Frontal cortex (tissue), 4 donors: ENCODE measurements at places on chromosomes 7 and 10.

DNA sequence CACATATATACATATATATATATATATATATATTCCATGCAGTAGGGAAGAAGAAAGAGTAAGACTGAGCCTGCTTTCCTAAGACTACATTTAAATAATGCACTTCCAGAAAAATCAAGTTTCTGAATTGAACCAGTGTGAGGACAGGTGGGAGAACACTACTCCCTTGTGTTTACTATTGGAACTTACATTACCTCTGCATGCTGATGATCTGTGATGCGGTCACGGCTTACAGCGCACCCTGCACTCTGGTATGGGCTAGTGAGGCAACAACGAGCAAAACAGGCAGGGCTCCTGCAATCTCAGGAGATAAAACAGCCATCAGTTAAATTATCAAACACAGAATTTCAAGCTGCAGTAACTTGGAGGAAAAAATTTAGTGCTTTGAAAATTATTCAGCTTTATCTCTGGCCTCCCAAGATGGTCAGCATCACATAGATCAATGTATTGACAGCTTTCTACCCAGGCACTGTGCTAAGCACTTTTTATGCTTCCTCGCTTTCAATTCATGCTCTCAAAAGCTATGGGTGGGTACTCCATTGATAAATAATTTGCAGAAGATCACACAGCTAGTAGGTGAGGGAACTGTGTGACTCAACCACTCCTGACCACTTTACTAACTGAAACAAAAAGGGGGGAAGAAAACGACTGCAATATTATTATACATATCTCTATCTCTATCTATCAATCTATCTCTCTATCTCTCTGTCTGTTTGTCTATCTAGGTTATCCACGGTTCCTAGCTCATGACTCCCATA lies 20.5 kb upstream of the SLC16A12 start:
- DNase-seq: no peak

GRCh38 chr10:79053481-79054202 lies 15.1 kb upstream of the ZMIZ1 start:
- DNase-seq: no peak

- DNase-seq: no peak
These were observed 41.1 kb upstream of the CNPY1 start for GRCh38 chr7:155587486-155587885.

- no peak for DNase-seq
These were observed 12.8 kb upstream of the RPEL1 start for GRCh38 chr10:103232772-103233488.

- no peak for DNase-seq
These were observed 99.8 kb downstream of the GSAP start for GRCh38 chr7:77316219-77316978.

DNA sequence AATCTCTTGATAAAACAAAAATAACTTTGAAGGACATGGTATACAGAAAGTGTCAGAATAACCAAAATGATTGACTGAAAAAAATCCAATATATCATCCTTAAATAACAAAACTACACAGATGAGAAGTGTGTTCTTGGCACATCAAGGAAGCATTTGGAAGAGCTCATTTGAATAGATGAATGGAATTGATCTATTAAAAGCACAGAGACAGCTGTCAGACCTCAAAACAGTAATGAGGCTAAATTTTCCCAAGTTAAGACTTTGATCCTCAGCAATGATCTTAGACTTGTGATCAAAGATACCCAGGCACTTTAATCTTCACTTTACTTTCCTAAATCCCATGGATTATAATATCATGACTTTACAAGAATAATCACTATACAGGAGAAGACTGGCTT lies 395.4 kb upstream of the NFE2L3 start:
- no peak for DNase-seq

DNA sequence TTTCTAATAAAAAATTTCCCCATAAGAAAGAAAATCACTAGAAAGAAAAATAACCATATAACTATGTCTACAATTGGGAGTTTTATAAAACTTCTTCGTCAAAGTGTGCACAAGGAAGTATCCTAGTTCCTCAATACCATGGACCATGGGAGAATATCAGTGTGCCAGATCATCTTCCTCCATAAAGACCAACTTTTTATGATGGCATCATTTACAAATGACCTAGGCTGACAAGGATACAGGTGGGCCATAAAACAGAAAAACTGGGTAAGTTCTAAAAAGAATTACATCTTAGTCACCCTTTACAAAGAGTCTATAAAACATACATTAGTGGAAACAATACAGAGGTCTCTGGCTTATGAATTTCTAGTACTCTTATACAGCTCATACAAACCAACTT lies 303.2 kb downstream of the DOCK4 start:
- no peak for DNase-seq

GRCh38 chr7:117839507-117839906 lies 33.7 kb downstream of the CTTNBP2 start:
- no peak for DNase-seq

GRCh38 chr10:29377333-29377961 lies 88.6 kb downstream of the LYZL1 start:
- DNase-seq: peak; percentile 46

DNA sequence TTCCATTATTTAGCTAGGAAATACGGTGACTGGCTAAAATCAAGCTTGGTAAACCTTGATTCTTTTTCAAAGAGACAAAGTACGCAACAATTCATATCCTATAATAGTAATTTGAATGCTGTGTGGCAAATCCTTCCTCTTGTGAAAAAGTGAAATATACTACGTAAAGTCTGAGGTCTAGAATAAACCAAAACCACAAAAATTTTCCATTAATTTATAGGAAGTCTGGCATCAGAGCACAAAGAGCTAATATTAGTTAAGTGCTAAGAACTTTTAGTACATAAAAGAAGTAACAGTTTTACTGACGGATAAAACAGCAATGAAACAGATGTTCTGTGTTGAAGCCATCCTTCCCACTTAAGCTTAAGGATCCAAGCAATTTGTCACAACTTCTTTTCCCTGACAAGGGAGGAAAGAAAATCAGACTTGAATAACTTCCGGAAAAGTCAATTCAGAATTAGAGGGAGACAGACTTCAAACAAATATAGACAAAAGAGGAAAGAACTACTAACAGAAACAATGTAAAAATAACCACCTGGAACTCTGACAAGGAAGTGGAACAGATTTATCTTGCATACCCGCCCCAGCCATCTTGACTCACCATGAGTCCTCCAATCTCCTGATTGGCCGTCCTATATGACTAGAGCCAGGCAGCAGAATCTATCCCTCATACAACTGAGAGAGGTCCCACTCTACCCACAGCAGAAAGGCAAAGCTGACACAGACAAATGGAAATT lies 34.6 kb downstream of the RHEB start:
- DNase-seq: no peak

DNA sequence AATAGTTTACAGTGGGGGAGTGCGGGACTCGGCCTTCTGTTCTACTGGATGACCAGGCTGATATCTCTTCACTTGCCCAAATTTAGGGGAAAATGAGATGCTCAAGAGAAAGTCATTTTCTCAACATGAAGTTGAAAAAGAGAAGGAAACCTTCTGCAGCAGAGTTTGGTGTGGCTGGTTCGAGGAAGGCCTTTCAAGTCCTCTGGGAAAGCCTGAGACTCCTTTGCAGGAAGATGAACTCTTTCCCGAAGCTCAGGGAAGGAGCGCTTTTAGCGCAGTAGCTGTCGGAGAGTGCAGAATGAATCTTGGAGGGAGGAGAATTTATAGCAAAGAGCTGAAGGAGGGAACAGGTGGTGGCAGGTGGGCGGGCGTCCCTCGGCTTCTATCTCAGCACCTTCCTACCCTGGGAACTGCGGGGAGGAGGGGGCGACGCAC lies at the start of gene ATOH7:
Gene ATOH7, minus strand, starts transcription at position 297 of the 435 bp plus-strand sequence. CDS start 436 bp downstream, outside the sequence.
- peak; percentile 20 for DNase-seq
